ENCODE measurements at places on chromosomes 13 and 19.
A peak's percentile ranks its signal among the peaks of the same experiment; 100 is the strongest.

DNA sequence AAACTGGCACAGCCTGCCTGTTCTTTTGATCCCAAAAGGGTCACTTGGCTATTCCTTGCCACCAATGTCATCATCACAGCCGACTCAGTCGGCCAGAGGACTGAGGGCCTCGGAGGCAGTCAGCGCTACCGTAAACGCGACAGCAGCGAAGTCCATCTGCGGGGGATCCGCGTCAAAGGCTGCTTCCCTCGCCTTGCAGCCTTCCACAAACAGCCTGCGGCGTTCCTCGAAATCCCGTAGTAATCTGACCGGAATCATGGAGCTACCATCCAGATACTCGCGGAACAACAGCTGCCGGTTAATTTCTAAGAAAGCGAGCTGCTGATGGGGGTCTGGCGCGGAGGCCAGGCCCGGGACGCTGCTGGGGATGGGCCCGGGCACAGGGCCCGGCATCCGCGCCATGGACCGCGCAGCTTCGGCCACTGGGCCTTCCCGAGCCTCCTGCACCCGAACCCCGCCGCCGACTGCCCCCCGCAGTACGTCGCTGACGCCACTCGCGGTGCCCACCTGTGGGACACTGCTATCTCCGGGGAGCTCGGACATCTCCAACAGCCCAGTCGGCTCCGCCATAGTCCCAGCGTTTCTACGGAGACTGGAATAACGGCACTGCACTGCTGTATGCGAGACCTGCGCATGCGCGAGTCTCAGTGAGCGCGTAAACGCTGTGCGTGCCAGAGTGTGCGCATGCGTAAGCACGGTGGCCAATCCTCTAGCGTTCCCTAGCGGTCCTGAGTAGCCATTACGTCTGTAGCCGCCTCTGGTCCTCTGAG lies at the start of gene EID2B:
Gene EID2B (minus strand): TSS at position 620 of the 770 bp plus-strand sequence. CDS start 50 bp downstream, at position 570.
- DNase-seq, result peak; percentile 92

- no peak for DNase-seq
Measured at GRCh38 chr13:63086286-63086685, 1670.6 kb upstream of the PCDH20 start.

- DNase-seq, result no peak
Measured at GRCh38 chr13:83325125-83325853, 557.0 kb downstream of the SLITRK1 start.

GRCh38 chr19:35879770-35880317 lies 11.5 kb downstream of the APLP1 start:
- peak; percentile 52 for DNase-seq

- DNase-seq, result no peak
Measured at GRCh38 chr19:12783849-12784393, 7.4 kb upstream of the JUNB start.
